ENCODE measurements at places on chromosomes 1 and 21.

DNA sequence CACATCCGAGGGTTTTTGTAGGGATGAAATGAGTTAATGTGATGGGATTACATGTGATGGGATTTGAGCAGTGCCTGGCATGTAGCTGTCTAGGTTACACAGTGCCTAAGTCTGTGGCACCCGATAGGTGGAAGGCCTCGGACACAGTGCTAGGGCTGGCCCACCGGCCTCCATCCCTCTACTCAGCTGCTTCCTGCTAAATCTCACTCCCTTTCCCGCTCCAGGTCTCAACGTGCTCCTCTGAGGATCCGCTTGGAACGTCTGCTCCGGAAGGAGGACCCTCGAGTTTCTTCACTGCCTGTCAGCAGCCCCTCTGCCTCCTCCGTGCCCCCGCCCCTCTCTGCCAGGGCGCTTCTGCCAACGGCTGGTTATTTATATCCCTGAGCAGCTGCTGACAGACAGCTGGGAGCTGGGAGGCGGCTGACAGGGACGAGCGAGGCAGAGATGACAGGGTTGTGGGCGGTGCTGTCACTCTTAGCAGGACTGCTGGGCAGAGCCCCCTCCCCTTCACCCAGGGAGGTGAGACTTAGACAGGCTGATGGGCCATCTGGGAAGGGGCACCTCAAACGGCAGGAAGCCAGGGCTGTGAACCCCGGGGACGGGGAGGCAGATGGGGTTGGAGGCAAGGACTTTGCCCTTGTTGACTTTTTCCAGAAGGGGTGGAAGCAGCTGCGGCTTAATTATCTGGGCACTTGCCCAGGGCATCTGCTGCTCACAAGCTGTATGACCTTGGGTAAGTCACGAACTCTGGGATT, 26.6 kb upstream of the LRRN2 start:
- no peak for DNase-seq

GRCh38 chr1:169086603-169087455, 19.7 kb upstream of the ATP1B1 start:
- DNase-seq: no peak

DNA sequence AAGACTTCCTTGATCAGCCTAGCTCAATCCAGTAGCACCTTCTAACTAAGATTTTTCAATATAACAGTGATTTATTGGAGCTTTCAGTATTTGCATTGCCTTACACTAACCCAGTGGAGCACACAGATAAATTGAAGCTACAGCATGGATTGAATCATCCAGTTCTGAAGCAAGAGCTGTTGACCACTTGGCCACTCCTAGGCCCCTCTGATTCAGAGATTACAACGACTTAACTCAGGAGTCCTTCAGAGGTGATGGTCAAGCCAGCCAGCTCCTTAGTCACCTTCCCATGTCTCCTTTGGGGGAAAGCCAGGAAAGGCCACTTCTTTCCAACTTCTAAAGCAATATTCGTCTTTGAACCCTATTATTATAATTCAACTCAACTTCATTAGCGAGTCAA, 151.8 kb downstream of the TENT5C start:
- no peak for DNase-seq

GRCh38 chr1:173410794-173411236, 66.3 kb upstream of the PRDX6 start:
- no peak for DNase-seq

DNA sequence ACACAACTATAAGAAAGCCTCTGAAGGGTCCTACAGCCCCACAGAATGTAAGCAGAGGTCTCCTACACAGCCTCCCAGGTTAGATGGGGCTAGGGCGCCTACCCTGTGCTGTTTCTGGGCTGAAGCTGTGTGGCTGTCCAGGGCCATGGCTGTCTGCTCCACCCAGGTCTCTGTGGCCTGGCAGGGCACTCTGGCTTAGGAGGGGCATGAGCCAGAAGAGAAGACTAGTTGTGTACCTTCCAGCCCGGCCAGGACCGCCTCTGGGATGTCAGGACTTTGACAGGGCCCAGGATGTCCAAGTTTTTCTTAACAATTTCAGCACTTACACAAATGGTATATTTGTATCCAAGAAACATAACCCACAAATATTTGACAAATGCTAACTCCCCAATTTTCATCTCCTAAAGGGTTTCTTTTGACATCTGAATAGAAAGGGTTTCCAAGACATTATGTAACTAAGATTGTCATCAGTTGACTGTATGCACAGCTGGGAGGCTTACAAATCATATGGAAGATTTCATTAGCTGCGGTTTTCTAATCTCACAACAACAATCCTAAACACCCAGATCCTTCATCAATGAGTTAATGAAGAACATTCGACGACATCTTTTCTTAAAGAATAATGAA, 80.5 kb downstream of the HSF2BP start:
- no peak for DNase-seq

GRCh38 chr1:100746542-100746932, 27.0 kb downstream of the VCAM1 start:
- DNase-seq: no peak

- DNase-seq: no peak
Measured at GRCh38 chr1:32392325-32392724, 1.9 kb downstream of the BSDC1 start.

DNA sequence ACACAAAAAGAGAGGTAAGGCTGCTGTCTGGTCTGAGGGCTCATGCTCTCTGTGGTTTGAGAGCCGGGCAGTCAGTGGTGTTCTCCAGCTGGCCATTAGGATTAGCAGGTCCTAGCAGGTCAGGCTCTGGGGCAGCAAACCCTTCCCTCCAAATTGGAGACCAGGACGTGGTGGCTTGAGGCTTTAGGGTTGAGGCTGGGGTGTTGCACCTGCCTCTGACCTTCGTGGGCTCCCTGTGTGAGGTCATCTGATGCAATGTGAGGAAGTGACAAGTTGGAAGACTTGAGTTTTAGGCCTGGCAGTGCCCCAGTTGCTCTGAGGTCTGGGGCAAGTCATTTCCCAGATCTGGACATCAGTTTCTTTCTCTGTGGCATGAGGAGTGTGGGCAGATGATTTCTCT, 24.4 kb downstream of the SZRD1 start:
- DNase-seq: no peak

DNA sequence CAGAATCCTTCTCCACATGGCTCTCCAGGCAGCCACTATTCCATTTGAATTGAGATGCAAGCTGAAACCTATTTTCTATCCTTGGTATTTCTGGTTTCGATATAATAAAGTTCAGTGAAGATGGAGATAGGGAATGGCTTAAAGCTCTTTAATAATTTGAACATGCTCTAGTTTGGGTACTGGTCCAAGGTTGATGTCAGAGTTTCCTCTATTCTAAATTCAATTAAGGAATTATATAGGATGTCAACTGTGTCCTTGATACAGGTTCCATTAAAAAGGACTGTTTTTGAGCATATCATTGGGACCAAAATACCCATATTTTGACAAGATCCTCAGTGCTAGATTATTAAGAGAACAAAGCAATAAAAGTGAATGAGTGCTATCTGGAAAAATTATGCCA, 245.3 kb downstream of the SPATA17 start:
- DNase-seq: no peak

DNA sequence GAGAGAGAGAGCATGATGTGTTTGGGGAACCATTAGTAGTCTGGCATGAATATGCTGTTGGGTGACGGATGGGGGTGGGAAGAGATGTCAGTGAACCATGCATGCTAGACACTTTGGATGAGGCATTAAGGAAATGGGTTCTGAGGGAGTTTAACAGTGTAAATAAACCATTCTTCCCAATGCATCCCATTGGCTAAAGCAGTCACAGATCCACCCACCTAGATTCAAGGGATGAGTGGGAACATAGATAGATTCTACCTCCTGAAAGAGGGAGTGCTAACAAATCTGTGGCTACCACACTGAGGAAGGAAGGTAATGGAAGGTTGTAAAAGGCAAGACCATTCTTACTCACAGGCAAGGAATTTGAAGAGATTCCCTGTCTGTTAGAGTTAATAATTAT, 129.8 kb upstream of the CACNA1E start:
- no peak for DNase-seq

- DNase-seq: no peak
Measured at GRCh38 chr1:186535388-186536133, 74.6 kb upstream of the PDC start.

DNA sequence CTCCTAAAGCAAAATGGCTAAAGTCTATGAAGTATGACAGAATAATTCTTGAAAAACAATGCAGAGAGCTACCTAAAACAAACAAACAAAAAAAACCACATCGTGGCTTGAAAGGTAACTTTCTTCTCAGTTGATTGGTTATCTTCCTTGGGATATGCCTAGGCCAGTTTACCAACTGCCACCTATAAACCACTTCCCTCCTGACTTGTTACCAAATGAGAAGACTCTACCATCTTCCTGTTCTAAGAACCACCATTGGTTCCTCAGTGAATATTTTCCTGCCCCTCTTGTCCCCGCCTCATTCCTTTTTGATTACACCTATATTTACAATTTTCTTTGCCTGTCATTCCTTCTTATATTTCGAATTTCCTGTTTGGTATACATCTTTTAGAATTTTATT, 336.6 kb downstream of the SIPA1L2 start:
- DNase-seq: no peak

DNA sequence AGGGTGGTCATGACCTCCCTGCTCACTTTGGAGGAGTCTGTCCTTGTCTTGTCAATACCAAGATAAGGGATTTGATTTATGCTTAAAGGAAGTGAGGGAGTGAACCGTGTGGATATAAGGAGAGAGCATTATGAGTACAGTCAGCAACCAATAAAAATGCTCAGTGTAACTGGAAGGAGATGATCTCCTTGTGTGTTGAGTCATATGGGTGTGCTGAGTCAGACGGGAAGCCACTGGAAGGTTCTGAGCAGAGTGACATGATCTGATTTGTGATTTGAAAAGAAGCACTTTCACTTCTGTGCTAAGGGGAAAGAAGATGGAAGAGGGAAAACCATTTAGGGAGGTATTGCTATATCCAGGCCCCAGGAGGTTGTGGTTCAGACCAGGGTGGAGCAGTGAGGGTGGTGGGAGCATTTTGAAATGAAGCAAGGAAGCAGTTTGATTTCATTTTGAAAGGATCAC, 2.5 kb upstream of the BCL10 start:
- peak; percentile 48 for DNase-seq

GRCh38 chr1:173127369-173128307, 76.9 kb upstream of the TNFSF18 start:
- DNase-seq: no peak

- no peak for DNase-seq
Measured at GRCh38 chr1:77739235-77739634, 20.4 kb downstream of the USP33 start.

DNA sequence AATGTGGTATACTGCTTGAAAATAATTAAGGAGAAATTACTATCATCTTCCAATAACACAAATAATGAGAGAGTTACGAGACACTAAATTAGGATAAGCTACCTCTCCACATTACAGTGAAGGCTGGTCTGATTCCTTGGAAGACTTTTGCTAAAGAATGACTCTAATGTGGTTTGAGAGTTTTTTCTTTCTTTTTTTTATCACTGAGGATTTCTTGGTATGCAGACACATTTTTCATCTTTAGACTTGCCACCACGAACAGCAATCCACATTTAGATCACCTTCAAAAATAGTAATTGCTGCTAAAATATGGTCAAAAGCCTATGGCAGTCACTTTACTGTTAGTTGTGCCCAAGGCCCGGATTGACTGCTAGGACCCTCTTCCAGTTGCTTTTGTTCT, 16.6 kb upstream of the TMEM35B start:
- no peak for DNase-seq

- no peak for DNase-seq
Measured at GRCh38 chr21:46474382-46474781, 15.7 kb downstream of the DIP2A start.

- no peak for DNase-seq
Measured at GRCh38 chr1:43878440-43878839, 55.2 kb upstream of the ARTN start.

DNA sequence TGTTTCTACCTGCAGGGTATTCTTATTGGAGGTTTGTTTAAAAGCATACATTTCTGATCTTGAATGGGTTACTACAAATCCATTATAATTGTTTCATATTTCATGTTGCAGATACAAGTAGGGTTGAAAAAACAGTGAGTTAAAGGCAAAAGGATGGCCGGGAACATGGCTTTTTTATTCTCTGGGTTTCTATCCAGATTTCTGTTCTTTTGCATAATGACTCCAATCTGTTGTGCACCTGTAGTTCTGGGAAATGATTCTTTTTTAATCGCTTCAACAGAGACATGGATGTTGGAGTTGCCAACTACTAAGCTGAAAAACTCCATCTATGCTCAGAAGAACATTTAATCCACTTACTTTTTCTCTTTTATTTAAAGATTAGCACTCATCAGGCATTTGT, 2.7 kb upstream of the ADAMTS1 start:
- DNase-seq: no peak

DNA sequence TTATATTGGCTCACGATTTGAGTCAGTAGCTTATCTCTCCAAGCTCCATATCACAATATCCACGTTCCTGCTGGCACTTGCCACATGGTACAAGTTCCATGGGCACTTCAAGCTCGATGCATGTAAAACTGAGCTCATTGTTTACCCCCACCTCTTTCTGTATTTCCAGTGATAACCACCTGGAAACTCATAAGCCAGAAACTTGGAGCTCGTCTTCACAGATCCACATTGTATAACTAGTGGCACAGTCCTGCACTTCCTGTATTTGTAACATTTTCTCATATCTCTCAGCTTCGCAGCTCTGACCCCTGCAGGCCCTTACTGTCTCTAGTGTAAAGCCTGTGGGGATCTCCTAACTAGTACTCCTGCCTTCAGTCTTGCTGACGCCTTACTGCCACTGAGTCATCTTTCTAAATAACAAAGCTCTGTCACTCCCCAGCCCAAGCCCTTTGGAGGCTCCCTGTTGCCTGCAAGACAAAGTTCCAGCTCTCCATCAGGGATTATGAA, 6.5 kb upstream of the C2CD4D start:
- no peak for DNase-seq

DNA sequence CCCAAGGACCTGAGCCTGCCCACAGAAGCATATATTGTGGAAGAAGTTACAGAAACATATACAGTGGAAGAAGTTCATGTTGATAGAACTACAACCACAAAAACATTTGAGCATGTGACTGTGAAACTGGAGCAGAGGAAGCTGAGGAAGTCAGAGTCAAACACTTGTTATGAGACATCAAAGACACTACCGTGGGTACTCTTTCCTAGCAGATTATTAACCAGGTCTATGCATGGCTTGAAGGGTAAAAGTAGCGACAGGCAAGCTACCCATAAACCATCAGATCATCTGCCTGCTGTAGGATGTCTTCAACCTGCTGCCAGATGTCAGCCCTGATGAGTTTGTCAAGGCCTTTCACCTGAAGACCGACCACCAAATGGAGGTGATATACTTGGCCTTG, 35.8 kb downstream of the IVNS1ABP start:
- DNase-seq: no peak

- DNase-seq: no peak
Measured at GRCh38 chr1:99352821-99353220, 88.5 kb downstream of the PLPPR4 start.

DNA sequence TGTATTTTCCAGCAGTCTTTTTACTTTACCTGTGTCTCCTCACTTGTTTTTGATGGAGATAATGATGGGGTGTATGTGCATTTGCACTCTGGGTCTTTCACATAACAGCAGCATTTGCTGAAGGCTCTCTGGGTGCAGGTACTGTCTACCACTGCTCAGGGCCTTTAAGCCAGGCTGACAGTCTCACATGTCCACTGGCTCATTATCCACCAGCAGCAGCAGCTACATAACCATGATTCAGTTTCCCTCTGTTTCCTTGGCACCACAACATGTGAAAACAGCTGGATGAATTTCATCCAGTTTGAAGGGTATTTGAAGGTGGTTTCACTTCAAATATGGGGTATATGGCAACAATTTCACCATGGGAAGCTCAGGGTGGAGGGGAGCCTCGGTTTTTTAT, 41.2 kb upstream of the ROR1 start:
- DNase-seq: no peak
